NCI-H2107 (cell line): ENCODE measurements at places on chromosomes 4 and X.

DNA sequence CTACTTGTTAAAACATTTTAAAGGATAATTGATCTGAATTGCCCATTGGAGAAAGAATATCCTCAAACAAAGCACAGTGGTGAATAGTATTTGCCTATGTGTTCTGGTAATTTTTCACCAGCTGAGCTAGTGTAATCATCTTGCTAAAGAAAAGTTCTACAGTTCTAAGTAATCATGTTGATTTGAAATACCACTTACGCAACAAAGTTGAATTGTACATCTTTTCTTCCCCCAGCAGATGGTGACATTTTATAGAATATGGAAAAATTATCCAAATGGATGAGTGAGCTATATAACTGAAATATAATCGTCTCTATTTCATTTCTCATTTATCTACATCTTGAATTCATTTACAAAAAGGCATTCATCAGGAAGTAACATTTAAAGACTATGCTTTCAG lies 9.7 kb upstream of the ZNF674 start:
- no peak for DNase-seq

DNA sequence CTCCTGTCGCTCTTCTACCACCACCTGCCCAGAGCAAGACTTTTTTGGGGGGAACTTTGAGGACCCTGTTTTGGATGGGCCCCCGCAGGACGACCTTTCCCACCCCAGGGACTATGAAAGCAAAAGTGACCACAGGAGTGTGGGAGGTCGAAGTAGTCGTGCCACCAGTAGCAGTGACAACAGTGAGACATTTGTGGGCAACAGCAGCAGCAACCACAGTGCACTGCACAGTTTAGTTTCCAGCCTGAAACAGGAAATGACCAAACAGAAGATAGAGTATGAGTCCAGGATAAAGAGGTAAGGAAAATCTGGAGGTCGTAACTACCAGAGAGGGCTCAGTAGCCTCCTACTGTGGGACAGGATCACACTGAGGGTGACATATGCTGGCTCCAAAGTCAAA lies 364.5 kb downstream of the MAPK10 start:
- DNase-seq, result no peak

GRCh38 chrX:40010550-40011321 lies 87.0 kb downstream of the BCOR start:
- DNase-seq, result peak; percentile 34

DNA sequence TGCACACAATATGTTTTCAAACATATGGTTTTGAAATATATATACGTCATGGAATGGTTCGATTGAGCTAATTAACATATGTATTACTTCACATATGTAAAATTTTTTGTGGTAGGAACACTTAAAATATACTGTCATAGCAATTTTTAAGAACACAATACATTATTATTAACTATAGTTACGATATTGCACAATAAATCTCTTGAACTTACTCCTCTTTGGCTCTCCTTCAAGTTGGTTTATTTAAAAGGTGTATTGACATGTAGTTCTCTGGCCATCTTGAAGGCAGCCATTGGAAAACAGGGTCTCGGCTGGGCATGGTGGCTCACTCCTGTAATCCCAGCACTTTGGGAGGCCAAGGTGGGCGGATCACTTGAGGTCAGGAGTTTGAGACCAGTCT lies 53.8 kb downstream of the CASP3 start:
- DNase-seq, result no peak

DNA sequence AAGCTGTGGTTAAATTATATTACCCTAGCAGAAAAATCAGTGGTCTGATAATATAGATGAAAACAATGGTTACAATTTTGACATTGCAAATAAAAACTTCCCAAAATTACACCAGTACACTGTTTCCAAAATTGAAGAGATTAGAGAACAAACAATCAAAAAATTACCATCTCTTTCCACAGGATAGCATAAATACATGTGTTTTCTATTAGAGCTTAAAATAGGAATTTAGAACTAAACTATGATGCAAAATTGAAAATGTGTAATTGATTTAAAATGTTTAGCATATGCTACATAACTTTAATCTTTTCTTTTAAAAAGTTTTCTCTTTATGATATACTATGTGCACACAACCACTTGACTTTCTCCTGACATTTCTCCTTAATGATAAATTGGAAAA lies 6.7 kb downstream of the EDNRA start:
- no peak for DNase-seq

GRCh38 chr4:4693258-4693657 lies 151.4 kb upstream of the STX18 start:
- no peak for DNase-seq

DNA sequence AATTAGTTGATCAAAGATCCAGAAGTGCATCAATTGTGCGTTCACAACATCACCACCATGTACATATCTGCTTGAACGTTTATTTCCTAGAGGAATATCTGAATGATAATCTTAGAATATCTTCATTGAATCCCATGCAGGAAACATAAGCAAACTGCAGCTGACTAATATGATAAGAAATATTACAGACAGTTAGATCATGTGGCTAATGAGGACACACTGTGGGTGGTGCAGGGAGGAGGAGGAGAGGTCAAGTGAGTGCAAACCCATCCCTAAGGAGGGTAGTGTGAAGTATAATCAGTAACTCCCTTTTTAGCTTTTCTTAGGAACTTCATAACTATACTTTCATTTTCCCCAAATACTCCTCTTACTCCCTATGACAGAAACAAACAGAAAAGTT lies 58.3 kb upstream of the HPGD start:
- no peak for DNase-seq

GRCh38 chrX:107715331-107716117 lies 60.1 kb downstream of the TSC22D3 start:
- no peak for DNase-seq

DNA sequence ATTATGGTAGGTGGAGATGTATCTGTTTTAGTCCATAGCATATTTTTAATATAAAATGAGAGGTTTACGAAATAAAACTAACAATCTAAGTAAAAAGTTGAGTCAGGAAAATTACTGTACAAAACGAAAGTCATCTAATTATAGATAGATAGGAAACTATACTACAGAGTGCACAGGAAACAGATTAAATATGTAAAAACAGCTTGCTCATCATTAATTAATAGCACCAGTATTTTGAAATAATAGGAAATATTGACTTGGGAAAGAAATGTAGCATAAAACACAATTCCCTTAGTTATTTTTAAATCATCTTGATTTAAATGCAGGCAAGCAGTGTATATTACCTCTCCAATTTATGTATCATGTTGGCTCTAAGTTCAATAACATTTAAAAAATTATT lies 227.9 kb downstream of the GPM6A start:
- DNase-seq, result no peak

- no peak for DNase-seq
Observed at GRCh38 chr4:42768125-42768748, 111.3 kb upstream of the ATP8A1 start.

DNA sequence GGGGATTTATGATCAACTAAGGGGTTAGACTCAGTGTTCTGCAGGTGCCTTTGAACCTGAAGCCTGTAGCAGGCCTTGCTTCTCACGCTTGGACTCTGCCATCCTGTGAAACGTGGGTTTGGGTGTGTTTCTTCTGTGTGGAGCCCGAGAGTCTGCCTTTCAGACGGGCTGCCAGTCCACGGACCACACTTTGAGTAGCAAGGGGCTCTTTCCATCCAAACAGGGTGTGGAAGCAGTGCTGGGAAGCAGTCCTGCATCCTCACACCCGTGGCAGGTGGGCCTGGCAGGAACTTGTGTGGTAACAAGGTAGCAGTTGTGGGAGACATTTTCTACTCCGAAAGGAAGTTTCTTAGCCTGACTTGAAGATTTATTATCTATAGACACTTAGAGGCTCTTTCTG lies 22.7 kb downstream of the RGS12 start:
- no peak for DNase-seq

- DNase-seq, result no peak
Observed at GRCh38 chr4:126779436-126780166, 853.2 kb upstream of the INTU start.

GRCh38 chrX:31993637-31994036 lies 921.8 kb upstream of the FTHL17 start:
- no peak for DNase-seq

GRCh38 chr4:123031664-123032063 lies 109.3 kb upstream of the NUDT6 start:
- no peak for DNase-seq

GRCh38 chrX:136028383-136028984 lies 43.2 kb downstream of the SLC9A6 start:
- no peak for DNase-seq

GRCh38 chr4:69589884-69590283 lies 49.6 kb downstream of the UGT2A2 start:
- no peak for DNase-seq

DNA sequence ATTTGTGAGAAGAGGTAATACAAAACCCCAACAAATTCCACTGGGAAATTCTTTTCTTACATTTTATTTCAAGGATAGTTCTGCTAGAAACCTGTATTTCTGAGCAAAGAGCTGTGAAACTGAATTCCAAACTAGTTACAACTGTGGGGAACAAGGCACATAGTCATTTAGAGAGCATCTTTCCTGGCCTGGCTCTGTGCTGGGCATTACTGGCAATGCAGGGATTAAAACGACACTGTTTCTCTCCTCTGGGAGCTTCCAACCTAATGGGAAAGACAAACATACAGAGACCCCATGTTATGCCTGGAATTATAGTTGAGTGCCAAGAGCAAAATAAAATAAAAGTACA lies 36.5 kb downstream of the SUPT20HL1 start:
- no peak for DNase-seq

DNA sequence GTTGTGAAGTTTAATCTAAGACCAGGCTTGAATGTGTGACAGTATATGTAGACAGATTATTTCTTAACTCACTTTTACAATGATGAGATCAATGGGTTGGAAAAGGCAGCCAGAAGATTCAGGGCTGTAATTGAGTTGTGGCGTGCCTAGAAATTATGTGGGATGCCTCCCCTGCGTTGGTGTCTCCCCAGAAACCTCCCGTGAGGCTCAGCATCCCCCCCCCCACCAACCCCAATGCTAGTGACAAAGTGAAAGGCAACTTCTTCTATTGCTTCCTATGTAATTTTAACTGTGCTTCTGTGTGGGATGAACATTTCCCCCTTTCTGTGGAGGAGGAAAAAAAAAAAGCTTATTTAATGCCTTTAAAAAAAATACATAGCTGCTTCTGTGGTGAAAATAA lies 297.9 kb downstream of the ARHGAP10 start:
- DNase-seq, result no peak

DNA sequence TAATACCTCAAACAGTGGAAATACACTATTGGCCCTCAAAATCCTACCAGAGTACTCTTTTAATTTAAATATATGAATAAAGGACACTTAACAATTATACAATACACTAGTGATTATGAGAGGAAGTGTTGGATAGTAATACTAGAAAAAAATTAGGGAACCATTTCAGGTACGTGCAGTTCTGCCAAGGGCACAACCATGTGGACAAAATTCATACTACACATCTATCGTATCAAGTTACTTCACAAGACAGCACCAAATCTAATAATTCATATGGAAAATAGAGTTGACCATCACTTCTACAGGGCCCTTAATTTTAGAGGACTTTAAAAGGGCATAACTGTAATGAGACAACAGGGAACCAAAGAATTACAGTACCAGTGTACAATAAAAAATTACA lies 69.2 kb upstream of the ZCCHC13 start:
- no peak for DNase-seq

DNA sequence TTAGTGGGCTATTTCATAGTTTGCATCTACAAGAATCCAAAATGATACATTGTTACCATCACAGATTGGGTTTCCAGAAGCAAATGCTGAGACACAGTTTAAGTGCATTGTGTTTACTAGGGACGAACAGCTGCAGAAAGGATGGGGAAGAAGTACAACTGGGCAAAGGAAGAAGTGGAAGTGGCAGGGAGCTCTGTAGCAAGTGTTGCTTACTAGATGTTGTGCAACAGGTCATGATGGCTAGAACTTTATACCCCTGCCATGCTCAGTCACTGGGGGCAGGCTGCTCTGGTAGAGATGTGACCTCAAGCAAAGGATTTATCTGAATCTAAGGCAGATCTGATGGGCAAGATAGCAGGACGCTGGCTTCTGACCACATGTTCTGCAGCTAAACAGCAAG lies 76.1 kb upstream of the EMCN start:
- no peak for DNase-seq

GRCh38 chr4:26223155-26223554 lies 97.7 kb upstream of the RBPJ start:
- no peak for DNase-seq

GRCh38 chrX:119266364-119266995 lies 30.4 kb downstream of the PGRMC1 start:
- DNase-seq, result no peak

- DNase-seq, result no peak
Observed at GRCh38 chrX:13119386-13119785, 75.0 kb upstream of the FAM9C start.

DNA sequence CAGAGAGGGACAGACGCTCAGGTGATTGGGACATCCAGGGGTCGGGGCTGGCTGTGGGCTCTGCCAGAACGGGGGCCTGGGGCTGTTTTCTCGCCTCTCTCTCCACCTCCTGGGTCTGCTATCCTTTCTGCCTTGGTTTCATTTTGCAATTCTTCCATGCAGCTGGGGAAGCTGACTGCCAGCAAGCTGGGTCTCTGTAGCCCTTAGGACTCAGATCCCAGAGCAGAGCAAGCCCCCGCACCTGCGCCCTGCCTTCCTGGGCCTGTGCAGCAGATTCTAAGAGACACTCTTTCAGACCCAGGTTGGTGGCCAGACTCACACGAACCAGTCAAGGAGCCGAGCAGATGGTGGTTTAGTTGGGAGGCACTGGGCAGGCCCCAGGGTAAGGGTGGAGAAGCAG lies 59.1 kb upstream of the GRPEL1 start:
- DNase-seq, result no peak

GRCh38 chr4:181566490-181566889 lies 676.7 kb upstream of the TENM3 start:
- DNase-seq, result no peak

DNA sequence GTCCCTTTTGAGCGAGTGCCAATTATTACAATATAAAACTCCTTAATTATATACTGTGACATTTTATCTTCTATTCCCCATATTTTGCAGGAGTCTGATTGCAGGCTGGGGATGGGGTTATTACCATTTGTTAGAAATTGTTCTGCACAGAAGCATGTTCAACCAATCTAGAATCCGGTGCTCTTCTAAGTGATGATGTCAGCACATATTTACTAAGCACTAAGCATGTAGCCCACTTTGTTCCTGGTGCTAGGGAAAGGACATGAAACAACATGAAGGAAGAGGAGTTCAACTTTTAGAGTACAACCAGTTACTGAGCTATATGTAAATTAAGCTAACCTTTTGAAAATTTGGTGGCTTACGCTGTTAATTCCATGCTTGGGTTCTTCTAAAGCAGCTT lies 52.8 kb upstream of the IL1RAPL2 start:
- no peak for DNase-seq

GRCh38 chr4:152430507-152430906 lies 105.4 kb downstream of the FBXW7 start:
- DNase-seq, result no peak

- DNase-seq, result no peak
Observed at GRCh38 chr4:171956678-171957077, 143.5 kb downstream of the GALNTL6 start.

- no peak for DNase-seq
Observed at GRCh38 chr4:122652379-122652778, 31.5 kb upstream of the IL21 start.
